ENCODE measurements at places on chromosomes 12 and 14. TPM values are rescaled to one million over a fixed set of nuclear protein-coding genes. Genes with fewer than 3 reads are reported as not detected.

DNA sequence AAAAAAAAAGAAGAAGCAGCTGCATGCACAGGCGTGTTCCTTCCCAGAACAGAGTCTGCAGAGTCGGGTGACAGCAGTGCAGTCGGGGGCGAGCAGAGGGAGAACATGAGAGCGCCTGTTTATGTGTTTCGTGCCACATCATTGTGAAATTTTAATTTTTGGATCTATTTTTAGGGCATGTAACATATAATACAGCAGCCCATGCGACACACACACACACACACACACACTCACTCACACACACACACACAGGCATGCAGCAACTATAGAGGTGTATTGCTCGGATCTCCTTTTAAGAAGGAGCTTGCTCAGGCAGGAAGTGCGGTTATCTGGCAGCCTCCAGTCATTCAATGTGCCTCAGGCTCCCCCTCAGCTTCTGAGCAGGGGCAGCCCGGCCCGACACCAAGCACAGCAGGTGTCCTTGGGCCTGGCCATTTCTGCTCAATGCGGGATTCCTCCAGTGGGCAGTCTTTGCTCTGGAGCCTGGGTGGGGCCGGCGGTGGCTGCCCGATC is 71.8 kb downstream of the ZNF664 start:
- no peak for DNase-seq

DNA sequence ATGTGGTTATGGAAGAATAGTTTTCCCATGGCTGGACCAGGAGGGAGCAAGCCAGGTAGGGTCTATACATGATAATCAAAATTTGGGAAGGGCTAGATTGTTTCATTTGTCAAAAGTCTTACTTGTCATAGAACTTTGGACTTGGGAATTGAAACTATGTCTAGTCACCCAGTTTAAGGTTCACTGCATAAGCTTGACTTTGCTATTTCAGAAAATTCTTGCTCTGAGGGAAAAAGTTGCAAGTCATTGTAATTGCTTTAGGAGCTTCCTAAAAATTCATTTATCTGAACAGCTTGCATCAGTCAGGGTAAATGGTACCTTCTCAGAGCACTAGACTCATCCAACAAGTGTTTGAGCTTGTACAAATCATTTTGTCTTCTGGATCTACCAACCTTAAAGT is 1194.7 kb downstream of the GALC start:
- no peak for DNase-seq

GRCh38 chr12:9797722-9798619 is 29.3 kb upstream of the KLRF1 start:
- no peak for DNase-seq

- DNase-seq: no peak
Observed at GRCh38 chr12:58750484-58750883, 169.8 kb downstream of the LRIG3 start.

DNA sequence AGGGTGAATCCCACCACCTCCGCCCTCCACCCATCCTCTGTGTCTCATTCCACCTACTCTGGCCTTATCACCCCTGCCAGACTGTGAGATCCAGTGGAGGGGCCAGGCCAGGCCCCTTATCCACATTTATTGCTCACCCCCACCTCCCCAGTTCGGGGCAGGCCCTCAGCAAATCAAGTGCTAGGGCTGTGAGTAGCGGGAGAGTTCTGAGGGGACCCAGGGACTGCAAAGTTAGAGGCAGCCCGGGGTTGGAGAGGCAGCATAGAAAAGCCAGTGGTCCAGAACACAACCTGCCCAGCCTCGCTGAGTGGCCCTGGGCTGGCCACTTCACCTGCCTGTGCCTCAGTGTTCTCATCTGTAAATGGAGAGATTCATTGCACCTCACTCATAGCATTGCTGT is 27.2 kb upstream of the ACTN1 start:
- no peak for DNase-seq

Gene NANOG
- not detected for total RNA-seq

GRCh38 chr12:67982164-67982563 is 7.1 kb upstream of the IFNG-AS1 start:
- DNase-seq: no peak

DNA sequence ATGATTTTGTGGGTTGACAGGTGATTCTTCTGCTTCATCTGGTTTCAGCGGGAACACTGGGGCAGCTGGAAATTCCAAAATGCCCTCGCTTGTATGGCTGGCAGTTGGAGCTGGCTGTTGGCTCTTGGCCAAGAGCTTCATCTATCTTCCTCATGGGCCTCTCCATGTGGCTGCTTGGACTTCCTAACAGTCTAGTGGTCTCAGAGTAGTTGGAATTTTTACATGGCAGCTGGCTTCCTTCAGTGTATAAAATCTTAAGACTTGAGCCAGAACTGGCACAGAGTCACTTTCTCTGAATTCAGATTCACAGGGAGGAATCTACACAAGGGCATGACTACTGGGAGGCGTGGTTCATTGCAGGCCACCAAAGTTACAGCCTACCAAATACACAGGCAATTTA is 204.9 kb upstream of the RMST start:
- DNase-seq: no peak

Gene RAB2B
- 23.9 TPM for total RNA-seq

DNA sequence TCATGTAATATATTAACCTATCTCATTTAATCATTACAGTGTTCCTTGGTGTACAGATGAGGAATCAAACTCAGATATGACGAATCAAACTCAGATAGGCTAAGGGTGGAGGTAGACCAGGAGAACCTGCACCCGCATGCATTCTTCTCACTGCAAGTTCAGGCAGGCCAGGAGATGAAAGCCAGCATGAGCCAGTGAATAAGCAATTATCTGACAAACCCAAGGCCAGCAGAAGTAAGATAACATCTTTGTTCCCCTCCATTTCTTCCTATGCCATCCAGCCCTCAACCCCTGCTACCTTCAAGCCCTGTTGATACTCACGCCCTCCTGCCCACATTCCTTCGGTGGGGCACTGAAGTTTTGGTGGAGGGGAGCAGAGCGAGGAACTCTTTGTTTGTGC is 152.2 kb downstream of the ETV6 start:
- no peak for DNase-seq

DNA sequence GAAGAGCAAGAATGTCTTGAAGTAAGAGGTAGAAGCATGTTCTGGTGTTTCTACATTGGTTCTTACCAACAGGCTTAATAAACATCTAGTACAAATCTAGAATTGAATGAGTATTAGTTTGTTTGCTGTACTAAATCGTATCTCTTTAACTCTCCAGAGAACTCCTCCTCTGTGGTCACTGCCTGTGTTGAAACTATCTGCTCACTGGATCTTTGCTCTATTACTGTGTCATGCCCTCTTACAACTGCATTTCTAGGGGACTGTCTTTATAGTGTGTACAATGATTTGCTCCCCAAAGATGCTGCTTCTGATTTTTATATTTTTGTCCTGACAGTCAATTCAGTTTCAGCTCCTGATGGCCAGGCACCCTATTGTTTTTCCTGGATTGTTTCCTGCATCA is 50.1 kb upstream of the E2F7 start:
- DNase-seq: no peak

DNA sequence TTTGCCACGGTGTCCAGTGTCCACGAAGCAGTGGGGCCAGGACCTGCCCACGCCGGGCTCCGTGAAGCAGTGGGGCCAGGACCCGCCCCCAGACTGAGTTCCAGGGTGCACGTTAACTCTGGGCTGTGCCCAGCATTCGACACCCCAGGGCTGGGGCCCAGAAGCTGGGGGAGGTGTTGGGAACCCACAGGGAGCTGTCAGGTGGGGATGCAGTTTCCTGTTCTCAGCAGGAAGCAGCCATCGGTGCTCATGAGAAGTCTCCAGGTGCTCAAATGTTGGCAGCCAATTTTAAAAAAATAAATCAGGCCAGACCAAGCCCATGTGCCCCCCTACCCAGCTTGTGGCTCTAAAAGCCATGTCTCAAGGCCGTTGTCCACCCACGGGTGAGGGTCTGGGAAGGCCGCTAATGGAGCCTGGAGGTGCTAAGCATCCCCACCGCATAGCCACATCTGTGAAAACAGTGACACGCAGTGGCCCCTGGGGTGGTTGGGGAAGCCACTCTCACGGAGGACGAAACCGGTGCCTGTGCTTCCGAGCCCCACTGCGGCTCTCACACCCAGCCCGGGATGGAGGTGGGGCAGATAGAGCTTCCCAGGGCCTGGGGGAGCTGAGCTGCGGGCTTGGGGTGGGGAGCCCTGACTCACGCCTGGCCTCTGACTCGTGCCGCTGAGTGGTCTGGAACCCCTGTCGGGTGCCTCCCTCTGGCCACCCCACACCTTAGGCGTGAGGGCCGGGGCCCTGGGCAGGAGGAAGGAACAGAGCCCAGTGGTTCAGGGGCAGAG is 53.5 kb downstream of the FBRSL1 start:
- DNase-seq: no peak

Gene GUCY2C
- not detected for total RNA-seq

DNA sequence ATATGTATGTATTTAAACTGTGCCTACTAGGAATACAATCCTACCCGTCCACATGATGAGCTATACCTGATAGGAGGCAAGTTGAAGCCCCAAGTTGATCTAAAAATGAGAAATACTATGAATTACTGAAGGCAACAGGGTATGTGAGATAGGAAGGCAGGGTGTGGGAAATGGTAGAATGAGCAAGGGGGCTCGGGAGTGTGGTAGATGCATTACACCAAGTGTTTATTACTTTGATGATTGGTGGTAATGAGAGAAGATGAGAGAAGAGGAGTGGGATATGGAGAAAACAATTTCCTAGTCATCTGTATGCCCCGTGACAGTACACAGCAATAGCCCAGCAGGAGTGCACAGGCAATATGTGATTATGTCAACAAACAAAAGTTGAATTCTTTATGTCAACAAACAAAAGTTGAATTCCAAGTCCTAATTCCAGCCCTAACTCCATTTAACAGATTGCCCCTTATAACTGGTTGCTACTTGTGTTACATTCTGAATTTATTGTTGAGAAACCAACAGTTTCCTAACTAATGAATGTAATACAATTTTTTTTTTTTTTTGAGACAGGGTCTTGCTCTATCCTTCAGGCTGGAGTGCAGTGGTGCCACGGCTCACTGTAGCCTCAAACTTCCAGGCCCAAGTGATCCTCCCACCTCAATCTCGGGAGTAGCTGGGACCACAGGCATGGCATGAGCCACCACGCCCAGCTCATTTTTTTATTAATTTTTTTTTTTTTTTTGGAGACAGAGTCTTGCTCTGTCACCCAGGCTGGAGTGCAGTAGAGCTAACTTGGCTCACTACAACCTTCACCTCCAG is 2.5 kb downstream of the LPCAT3 start:
- no peak for DNase-seq

GRCh38 chr14:38290601-38291188 is 34.8 kb upstream of the CLEC14A start:
- no peak for DNase-seq

GRCh38 chr12:92784356-92784755 is 81.6 kb downstream of the PLEKHG7 start:
- DNase-seq: no peak

GRCh38 chr12:40300490-40300889 is 75.7 kb downstream of the LRRK2 start:
- no peak for DNase-seq

DNA sequence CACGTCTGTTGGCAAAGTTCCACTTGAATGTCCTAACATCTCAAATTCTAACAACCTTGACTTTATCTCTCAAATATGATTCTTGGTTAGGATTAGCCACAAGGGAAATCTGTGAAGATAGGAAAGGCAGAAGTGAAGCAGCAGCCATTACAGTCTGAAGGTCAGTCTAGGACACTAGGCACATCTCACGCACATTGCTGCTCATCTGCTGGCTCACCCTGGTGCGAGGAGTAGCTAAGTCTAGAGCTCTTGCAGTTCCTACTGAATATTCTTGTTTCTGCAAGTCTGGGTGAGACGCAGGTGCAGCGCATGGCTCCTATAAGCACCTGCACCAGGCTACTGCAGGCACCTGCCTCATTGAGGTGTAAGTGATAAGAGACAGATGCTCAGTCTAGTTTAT is 6.4 kb upstream of the SLC25A3 start:
- no peak for DNase-seq

GRCh38 chr12:75116646-75117198 is 92.9 kb downstream of the KCNC2 start:
- no peak for DNase-seq

All from heart left ventricle (tissue), 16 donors.